HFF-Myc (cell line): ENCODE measurements at places on chromosomes 12 and 14.

- DNase-seq, result no peak
Measured at GRCh38 chr14:83255015-83255726, 1721.5 kb upstream of the SEL1L start.

DNA sequence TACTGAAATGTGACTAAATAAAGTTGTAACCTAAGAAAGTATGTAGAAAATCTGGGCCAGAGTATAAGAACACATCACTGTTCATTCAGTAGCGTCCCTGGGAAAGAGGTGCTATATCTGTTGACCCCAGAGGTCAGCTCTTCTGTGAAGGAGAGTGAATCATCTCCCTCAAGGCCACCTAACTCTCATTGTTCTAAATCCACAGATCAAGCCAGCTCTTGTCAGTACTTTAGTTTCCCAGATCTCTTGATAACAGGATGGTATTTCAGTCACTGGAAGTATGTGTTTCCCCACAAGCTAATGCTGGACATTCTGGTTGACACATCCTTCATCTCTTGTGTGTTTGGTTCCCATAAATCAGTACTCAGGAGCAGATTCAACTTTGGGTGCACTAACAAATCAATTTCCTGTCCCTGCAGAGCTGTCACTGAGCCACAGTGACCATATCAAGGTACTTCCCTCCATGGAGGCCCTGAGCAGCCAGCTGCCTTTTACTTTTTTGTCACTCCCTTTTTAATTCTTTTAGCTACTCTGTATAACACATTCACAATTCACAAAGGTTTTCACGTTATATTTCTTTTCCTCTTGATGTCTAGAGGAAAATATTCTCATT lies 7.8 kb downstream of the KRT1 start:
- no peak for DNase-seq

DNA sequence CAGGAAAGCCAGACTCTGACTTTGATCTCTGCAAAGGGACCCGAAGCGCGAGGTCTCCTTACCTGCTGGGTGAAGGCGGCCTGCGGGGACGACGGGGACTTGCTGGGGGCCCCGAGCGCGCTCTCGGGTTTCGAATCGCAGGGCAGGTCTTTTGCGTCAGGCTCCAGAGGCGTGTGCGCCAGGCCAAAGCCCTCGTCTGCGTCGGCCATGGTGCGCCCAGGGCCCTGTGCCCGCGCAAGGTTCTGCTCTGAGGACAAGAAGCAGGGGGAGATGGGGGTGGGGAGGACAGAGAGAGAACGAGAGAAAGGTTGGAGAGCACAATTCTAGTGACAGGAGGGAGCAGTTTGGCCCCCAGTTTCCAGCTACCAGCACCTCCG lies 2.3 kb downstream of the TBX5 start:
- no peak for DNase-seq

GRCh38 chr14:36619131-36619530 lies 36.7 kb upstream of the NKX2-8 start:
- DNase-seq, result no peak

DNA sequence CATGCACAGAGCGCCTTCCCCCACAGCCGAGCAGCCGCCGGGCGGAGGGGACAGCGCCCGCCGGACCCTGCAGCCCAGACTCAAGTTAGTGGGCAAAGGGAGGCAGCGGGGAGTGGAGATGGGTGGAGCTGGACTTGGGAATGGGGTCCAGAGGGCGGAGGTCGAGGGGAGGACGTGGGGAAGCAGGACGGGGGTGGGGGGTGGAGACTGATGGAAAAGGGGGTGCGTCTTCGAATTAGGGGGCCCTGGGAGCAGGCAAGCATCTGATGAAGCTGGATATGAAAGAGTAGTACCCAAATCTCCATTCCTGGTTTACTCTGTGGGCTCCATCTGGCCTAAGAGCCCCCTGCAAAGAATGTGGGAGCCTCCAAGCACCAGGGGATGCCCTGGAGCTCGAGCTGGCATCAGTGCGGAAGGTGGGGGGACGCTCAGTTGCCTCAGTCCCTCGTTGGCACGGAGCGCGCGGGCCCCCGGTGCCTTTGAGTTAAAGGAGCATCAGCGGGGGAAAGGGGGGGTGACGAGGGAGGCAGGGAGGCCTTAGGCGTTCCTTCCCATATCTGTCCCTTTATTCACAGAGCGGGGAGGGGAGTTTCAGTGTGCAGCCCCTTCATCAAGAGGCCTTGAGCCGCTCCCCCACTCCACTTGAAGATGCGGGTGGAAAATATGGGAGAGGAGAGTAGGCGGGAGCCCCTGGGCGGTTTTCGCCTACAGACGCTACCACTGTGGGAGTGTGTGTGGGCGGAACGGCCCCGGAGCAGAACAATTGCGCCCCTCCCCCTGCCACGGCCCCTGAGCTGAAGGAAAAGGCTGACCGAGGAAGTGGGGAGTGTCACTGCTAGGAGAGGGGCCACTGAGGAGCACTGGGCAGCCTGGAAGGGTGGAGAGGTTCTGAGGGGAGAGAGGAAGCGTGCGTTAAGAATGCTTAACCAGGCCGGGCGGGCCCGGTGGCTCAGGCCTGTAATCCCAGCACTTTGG lies 644 bp downstream of the NAB2 start:
- DNase-seq, result no peak
